ENCODE measurements at places on chromosomes 3 and 15.

GRCh38 chr15:90268415-90268814 is 2.9 kb downstream of the NGRN start:
- no peak for DNase-seq

- DNase-seq: no peak
These were observed 1.2 kb downstream of the TWF2 start for GRCh38 chr3:52237657-52238172.

DNA sequence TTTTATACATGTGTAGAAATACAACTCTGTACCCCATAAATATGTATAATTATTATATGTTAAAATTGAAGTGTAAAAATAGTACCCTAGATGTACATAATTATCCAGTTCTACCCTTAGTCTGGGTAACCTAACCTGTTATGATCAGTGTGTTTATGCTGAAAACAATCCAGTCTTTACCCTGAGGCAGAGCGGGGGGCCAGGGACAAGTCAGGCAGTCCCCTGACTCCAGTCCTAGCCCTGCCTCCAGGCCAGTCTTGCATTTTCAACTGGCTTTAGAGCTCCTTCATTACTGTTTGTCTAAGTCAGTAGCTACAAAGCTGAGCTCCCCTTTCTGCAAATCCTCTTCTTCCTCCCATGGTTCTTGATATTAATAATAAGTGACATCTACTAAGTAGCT is 3.1 kb downstream of the MESD start:
- DNase-seq: no peak

DNA sequence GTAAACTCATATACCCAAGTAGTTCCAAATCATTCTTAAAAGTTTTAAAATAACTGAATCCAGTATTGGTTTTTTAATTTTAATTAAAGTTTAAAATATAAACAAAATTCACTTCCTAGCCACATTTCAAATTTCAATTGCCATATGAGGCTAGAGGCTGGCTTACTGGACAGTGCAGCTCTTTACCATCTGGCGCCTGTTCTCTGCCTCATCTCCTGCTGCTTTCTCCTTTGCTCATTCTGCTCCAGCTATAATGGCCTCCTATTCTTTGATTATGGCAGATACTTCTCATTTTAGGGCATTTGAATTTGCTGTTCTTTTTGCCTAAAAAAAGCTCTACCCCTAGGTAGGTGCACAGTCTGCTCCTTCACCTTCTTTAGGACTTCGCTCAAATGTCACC is 19.1 kb downstream of the ARMC8 start:
- DNase-seq: no peak
